ENCODE measurements at places on chromosomes 7 and 10.

GRCh38 chr10:60883187-60883586 is 60.8 kb downstream of the RHOBTB1 start:
- DNase-seq, result peak; percentile 38

- DNase-seq, result no peak
Measured at GRCh38 chr7:112942981-112943380, 143.6 kb downstream of the GPR85 start.

DNA sequence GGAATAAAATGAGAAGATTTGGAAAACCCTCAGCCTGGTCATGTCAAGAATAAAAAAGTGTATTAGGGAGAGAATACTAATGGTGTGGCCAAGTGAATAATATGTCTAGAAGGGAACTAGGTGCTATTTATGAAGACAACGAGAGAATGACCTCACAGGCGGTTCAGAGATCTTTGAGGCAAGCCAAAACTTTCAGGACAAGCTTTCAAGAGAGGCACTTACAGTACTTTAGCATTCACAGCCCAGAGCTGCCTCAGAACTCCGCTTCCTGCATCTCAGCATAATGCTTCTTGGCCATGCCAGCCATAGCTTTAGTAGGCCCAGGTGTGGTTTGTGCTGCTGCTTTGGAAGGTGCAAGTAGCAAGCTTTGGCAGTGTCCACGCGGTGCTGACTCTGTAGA is 37.2 kb upstream of the CCDC7 start:
- no peak for DNase-seq

DNA sequence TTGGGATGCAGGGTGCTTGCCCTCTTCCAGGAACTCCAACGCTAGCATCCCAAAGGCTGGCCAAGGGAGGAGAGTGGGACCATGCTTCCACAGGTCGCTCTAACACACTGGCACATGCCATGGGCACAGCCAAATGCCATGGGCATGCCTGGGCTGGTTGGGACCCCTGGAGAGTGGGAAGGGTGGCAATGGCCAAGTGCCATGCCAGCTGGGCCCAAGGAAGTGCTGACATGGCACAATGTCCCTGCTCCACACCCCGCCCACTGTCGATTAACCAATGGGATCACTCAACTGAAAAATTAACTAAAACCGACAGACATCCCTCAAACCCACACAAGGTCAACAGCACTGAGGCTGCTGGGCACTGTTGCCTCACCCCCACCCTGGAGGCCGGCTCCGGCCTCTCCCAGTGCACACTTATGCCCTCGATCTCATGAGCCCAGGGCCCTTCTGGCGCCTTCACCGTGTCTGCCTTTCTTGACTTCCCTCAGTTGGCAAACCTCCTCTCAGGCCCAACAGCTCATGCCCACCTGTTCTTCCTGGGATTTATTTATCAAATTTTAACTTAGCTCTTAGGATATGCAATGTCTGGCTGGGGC is 83.4 kb downstream of the GOLGA7B start:
- no peak for DNase-seq

DNA sequence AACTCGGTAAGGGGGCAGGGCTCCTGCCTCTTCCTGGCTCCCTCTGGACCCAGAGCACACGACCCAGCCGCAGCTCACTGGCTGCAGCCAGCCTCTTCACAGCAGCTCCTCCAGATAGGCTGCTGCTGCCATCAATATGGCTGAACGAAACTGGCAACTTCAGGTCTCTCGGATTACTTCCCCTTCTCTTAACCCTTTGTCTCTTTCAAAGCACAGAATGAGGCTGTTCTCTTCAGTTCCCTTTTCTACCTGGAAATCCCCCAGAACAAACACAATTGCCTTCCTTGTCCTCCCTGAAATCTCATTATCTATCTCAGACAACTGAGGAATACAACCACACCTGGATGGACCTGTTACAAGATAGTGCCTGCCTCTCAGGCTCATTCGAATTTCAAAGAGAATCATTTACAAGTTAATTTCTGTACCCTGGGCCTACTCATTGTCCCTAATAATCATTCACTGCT is 193.4 kb upstream of the MBL2 start:
- DNase-seq, result no peak

- no peak for DNase-seq
Measured at GRCh38 chr10:75358132-75358531, 43.4 kb downstream of the ZNF503 start.

DNA sequence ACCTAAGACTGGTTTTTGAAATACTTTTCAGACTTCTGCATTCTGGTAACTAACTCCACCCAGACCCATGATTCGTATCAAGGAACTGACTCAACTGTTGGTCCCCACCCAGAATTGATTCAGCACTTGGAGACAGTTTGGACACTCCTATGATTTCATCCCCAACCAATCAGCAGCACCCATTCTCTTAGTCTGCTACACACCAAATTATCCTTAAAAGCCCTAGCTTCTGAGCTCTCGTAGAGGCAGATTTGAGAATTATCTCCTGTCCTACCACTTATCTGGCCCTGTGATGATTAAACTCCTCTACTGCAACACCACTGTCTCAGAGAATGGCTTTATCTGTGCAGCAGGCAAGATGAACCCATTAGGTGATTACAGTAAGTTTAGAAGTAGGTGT is 7.7 kb upstream of the GSTO1 start:
- DNase-seq, result peak; percentile 38

GRCh38 chr7:67705850-67706249 is 709.2 kb downstream of the TYW1 start:
- DNase-seq, result no peak

DNA sequence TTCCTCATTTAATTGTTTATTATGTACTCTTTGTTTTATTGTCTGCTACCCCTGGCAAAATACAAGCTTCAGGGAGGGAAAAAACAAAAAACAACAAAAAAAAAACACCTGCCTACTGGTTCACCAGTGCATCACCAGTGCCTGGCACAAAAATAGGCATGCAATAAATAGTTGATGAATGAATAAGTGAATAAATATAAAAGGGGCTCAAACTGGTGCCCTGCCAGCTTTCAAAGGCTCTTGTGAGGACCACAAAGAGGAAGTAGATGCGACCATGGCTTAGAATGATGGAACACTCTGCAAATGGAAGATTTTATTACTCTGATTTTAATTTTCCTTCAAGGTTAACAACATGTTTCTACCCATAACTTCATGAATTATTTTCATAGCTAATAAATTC is 213.0 kb upstream of the INHBA start:
- no peak for DNase-seq

GRCh38 chr7:17176371-17177032 is 122.0 kb upstream of the AHR start:
- no peak for DNase-seq

GRCh38 chr7:45890902-45891461 is 2.7 kb downstream of the IGFBP1 start:
- peak; percentile 66 for DNase-seq

- peak; percentile 63 for DNase-seq
Measured at GRCh38 chr7:112001091-112001826, 204.9 kb downstream of the DOCK4 start.

GRCh38 chr7:2017914-2018568 is 214.7 kb downstream of the MAD1L1 start:
- DNase-seq, result no peak

- peak; percentile 46 for DNase-seq
Measured at GRCh38 chr10:89001729-89002072, 11.1 kb downstream of the FAS start.

GRCh38 chr7:20601121-20601520 is 14.3 kb upstream of the ABCB5 start:
- no peak for DNase-seq

DNA sequence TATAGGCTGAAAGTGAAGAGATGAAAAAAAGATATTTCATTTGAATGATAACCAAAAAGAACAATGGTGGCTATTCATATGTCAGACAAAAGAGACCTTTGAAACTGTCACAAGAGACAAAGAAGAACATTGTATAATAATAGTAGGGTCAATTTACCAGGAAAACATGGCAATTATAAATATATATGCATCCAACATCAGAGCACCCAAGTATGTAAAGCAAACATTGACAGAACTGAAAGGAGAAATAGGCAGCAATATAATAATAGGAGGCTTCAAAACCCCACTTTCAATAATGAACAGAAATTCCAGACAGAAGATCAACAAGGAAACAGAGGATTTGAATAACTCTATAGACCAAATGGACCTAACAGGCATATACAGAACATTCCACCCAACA is 876.2 kb downstream of the GRID1 start:
- DNase-seq, result no peak

- no peak for DNase-seq
Measured at GRCh38 chr10:78460204-78460603, 426.5 kb downstream of the RPS24 start.

GRCh38 chr10:131320860-131321604 is 9.5 kb upstream of the TCERG1L start:
- no peak for DNase-seq

DNA sequence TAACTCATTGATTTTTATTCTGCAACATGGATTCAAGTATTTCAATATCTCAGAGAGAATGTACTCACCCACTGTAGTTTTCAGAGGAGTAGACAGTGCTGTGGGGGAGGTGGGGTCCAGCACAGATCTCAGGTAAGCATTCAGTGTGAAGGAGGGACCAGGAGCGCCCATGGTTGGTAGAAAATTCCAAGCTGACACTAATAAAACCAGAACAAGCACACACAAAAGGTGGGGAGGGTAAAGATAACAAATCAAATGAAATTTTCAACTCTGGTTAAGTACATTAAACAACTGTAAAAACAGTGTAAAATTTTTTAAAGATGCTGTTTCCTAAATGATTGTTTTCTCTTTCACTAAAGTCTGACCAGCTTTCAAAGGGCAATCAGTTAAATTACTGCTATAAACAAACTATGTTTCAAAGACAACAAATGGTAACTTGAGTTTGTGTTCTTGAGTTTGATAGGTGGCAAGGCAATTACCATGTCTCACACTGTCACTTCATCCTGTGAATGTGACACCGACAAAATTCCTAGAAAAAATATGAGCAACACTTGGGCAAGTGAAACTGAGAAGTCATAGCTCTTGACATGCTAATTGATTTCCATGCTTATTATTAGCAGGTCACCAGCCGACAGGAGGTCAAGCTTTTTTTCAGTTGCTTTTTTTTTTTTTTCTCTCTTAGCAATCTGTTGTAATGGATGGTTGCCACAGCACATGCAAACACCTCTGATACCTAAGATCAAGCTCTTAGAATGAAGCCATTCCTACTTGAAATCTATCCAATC is 205.8 kb upstream of the SLC26A5 start:
- no peak for DNase-seq

- no peak for DNase-seq
Measured at GRCh38 chr10:132609211-132609610, 71.6 kb downstream of the INPP5A start.

GRCh38 chr7:71096351-71096750 is 35.6 kb upstream of the GALNT17 start:
- no peak for DNase-seq

GRCh38 chr7:124077546-124077945 is 44.7 kb upstream of the TMEM229A start:
- DNase-seq, result no peak

DNA sequence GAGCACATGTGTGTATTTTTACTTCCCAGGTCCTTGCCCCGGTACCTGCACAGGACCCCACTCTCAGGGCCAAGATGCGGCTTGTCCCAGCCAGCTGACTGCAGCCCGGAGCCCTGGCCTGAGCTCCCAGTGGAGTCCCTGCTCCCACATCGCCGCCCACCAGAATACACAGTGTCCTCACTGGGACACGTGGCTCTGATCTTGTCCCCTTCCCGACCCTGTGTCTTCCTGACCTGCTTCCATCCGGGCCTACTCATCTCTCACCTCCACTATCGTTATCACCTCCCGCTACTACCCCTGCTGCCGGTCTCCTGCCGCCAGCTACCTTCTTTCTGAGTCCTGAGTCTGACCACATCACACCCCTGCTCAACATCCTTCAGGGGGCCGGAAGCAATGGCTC is 146.3 kb upstream of the CHST15 start:
- no peak for DNase-seq

- DNase-seq, result no peak
Measured at GRCh38 chr10:52128056-52128683, 185.9 kb upstream of the DKK1 start.

- no peak for DNase-seq
Measured at GRCh38 chr7:36852017-36852416, 127.7 kb upstream of the AOAH start.

DNA sequence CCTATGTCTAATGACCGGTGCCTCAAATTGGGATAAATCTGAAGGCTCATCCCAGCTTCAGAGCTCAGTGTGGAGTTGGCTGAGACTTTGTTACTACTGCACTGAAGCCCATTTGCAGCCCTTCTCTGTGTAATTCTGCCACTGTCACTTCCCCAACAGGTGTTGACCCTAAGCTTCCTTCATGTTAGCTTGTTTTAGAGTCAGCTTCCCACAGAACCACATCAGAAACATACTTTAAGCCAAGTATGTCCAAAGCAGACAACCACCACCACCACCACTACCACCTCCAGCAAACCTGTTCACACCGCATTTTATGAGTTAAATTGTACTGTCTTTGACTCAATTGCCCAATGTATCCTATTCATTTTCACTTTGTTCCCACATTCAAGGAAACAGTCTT is 25.2 kb upstream of the GNAT3 start:
- no peak for DNase-seq

DNA sequence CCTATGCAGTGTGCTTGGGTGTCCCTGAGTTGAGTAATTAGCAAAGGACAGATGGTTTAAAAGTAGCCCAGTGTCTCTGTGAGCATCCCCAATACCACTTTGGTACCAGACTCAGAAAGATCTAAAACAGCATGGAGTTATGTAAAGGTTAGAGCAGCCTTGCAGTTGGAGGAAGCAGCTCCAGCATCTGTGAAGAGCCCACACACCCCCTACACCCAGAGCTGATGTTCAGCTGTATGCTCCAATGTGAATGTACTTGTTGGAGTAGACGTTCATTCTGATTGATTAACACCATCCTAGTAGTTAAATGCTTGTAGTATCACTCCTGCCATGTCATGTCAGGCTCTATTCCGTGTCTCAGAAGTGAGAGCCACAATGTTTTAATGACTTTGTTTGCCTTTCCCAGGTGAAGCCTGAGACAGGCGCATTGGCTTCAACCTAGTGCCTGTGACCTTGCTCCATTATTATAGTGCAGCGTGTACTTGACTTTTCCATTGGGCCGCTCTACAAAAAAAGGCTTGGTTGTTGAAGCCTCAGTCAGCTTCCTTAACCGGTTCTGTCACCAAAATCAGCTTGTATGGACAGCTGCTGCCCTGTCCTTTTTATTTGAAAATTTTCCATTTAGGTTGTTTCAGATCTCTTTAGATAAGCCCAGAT is 154.2 kb downstream of the LCOR start:
- DNase-seq, result no peak

DNA sequence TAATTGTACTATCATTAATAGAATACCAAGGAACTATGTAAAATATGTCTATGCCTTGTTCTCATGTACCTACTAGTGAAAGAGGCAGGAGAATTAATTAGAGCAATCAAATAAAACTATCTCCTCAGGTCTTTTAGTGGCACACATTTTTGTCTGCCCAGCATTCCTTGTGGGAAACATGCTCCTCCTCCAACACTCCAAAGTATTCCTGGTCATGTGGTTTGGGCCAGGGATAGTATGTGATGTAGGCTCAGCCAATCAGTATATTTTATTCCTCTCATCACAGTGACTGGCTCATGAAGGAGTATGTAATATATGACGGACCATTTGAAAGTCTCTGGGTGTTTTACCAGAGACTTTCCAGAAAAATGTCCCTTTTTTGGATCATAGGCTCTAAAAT is 16.7 kb upstream of the SYPL1 start:
- peak; percentile 65 for DNase-seq

GRCh38 chr10:9254353-9254752 is 1199.9 kb downstream of the GATA3 start:
- peak; percentile 79 for DNase-seq
